Stimulated activated CD8-positive, alpha-beta memory T cell treated with anti-CD3 and anti-CD28 coated beads, Interleukin-2, amount 100 ng/mL, for 48 hours (primary cell): ENCODE measurements at places on chromosomes 1 and 21.
A peak's percentile ranks its signal among the peaks of the same experiment; 100 is the strongest.

DNA sequence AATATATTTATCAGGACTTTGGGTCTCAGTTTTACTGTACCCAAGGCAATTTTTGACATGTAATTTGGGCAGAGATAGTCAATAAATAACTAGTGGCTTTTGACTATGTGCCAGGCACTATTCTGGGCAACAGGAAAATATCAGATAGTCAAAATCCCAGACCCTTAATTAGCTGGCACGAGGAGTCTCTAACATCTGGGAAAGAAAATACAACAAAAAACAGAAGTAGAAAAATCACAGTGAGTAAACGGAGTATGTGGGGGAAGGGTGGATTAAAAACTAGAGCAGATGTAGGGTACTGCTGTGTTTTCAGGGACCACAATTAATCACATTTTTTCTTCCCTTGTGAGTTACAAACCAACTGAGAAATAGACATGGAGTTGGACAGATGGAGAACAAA lies 217.8 kb downstream of the NCAM2 start:
- DNase-seq = no peak

- DNase-seq = no peak
Observed at GRCh38 chr1:81254560-81254959, 546.2 kb upstream of the ADGRL2 start.

- DNase-seq = peak; percentile 68
Observed at GRCh38 chr1:204763773-204764427, 78.4 kb upstream of the LRRN2 start.

GRCh38 chr1:63794939-63795378 lies 21.1 kb downstream of the ROR1 start:
- DNase-seq = no peak

DNA sequence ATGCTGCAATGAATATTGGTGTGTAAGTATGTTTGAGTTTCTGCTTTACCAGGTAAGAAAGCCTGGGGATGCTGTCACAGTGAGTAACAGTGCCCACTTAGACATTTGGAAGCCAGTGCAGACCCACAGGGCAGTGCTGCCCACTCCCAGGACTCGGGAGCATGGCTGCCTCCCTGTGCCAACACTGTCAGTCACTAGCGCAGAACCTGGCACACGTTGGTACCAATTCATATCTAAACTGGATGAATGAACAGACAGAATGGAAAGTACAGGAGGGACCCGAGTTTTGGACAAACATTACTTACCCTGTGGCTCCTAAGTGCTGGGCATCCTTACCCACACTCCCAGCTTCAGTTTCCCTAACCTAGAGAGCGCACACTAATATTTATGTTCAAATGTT lies 1.6 kb upstream of the EVA1C start:
- no peak for DNase-seq

- no peak for DNase-seq
Observed at GRCh38 chr1:185054365-185055060, 9.2 kb downstream of the RNF2 start.

- no peak for DNase-seq
Observed at GRCh38 chr1:116544588-116545358, 26.1 kb downstream of the CD58 start.

DNA sequence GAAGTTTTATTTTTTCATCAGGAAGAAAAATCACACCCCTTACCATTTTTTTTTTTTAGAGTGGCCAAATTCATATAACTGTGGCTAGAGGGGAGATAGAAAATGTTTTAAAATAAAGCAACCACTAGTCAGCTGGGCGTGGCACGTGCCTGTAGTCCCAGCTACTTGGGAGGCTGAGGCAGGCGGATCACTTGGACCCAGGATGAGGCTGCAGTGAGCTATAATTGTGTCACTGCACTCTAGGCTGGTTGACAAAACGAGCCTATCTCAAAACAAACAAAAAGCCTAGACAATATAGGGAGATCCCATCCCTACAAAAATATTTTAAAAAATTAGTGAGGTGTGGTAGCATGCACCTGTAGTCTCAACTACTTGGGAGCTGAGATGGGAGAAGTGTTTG lies 14.8 kb upstream of the BECN2 start:
- no peak for DNase-seq

GRCh38 chr1:157978586-157979403 lies 14.7 kb upstream of the KIRREL1 start:
- DNase-seq = no peak

GRCh38 chr1:46757956-46758528 lies 39.1 kb upstream of the EFCAB14 start:
- no peak for DNase-seq

- no peak for DNase-seq
Observed at GRCh38 chr1:93665015-93665414, 16.6 kb downstream of the BCAR3 start.

DNA sequence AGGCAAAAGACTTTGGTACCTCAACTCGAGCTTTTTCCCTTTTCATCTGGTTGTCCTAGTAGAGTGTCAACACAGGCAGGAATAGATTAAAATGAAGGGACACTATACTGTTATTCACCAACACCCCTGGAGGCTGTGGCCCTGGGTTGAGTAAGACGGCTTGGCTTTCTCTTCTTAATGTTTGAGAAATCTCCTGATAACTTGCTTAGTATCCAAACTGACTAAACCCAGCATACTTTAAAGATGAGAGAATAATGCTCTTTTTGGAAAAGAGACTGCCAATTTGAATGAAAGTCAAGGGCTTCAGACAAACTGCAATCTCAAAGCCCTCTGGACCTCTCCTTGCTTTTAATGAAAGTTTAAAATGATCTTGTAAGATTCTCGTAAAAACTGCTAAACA lies 2.6 kb upstream of the SLC30A1 start:
- no peak for DNase-seq

DNA sequence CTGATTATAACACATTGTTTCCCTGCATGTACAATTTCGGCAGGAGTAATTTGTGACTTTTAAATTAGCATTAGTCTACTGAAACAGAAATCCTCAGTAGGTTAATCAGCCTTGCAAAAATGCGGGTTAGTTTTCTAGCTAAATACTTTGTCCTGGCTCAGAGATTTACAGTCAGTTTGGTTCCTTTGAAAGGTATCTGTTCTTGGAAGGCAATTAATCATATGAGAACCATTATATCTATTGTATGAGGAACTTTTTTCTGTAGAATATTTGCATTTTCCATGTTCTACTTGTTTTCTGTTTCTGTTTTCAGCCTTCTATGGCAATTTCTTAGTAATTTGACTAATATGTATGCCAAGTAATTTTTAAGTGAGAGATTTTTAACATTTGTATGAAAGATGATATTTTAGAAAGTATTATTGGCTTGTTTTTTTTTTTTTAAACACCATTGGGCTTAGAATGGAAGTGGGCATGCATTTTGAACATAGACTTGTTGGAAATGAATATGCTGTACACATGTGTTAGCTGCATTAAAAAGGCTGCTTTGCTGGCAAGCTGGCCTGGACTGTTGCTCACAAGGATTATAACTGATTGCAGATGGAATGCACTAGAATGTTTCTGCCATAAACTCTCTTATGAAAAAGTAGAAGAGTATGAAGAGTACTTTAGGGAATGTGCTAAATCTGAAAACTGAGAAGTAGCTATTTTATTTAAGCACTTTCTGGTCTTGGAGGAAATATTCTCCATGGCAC lies 26.2 kb downstream of the KIF1B start:
- DNase-seq = no peak

- DNase-seq = no peak
Observed at GRCh38 chr1:244598611-244599010, 54.3 kb upstream of the DESI2 start.

DNA sequence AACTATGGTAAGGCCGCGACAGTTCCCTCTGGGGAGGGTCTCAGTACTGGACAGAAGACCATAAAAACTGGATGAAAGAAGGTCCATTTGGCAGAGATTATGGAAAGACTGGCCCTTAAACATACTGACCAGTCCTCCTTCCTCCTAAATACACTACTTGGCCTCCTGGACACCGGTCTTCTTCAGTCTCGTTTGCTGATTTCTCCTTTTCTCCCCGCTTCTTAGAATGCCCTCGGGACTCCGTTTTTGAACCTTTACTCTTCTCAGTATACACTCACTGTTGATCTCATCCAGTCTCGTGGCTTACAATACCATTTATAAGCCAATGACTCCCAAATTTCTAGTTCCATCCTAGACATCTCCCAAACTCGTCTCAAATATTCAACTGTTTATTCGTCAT lies 694 bp upstream of the MRPL9 start:
- DNase-seq = no peak

GRCh38 chr1:20507248-20507563 lies 745 bp downstream of the MUL1 start:
- no peak for DNase-seq
